Thoracic aorta (tissue), 2 donors: ENCODE measurements at places on chromosomes 16 and 17.

DNA sequence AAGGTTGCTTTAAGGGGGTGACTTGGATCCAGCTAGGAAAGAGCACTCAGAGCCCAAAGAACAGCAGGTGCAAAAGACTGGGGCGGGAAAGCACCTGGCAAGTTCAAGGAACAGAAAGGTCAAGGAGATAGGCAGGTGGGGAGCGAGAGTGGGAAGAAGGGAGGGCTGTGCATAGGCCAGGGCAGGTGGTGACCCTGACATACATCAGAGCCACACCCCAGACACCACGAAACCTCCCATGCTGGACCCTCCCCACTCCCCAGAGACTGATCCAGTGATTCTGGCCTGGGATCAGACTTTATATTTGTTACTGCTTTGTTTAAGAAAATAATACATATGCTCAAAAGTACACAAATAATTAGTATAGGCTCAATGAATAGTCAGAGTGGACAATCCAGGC, 48.5 kb upstream of the RBFOX3 start:
- no peak for DNase-seq

GRCh38 chr17:64113006-64113405, 16.9 kb downstream of the ERN1 start:
- DNase-seq = no peak

- DNase-seq = no peak
Measured at GRCh38 chr16:1963806-1964505, 670 bp downstream of the RPS2 start.

DNA sequence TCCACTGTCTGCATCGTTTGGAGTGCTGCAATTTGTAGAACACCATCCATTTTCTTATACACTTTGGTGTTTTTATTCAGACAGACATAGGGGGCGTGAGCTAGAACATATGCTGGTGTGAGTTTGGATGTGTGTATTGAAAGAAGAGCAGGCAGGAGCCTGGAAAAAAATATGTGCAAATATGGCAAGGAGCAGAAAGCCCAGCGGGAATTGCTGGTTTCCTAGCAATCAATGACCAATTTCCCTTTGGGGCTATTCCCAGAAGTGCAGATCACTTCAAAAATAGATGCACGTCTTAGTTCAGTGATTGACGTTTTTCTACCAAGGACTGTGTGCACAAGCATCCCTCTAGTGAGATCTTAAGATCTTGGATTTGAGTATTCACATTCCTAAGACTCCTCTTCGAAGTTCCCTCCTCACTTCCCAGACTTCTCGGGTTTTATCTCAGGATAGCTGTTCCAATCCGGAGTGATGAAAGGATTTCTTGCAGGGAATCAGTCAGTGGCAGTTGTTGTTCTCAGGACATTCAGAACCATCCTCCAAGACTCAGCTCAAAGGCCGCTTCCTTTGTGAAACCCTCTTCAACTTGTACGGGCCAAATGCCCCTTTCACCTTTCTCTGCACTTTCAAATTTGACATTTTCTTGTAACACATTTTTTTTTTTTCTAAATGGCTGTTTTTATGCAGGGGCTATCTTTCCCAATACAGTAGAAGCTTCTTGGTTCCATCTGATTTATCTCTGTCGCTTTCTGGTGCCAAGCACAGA, 268.7 kb upstream of the ASIC2 start:
- no peak for DNase-seq

DNA sequence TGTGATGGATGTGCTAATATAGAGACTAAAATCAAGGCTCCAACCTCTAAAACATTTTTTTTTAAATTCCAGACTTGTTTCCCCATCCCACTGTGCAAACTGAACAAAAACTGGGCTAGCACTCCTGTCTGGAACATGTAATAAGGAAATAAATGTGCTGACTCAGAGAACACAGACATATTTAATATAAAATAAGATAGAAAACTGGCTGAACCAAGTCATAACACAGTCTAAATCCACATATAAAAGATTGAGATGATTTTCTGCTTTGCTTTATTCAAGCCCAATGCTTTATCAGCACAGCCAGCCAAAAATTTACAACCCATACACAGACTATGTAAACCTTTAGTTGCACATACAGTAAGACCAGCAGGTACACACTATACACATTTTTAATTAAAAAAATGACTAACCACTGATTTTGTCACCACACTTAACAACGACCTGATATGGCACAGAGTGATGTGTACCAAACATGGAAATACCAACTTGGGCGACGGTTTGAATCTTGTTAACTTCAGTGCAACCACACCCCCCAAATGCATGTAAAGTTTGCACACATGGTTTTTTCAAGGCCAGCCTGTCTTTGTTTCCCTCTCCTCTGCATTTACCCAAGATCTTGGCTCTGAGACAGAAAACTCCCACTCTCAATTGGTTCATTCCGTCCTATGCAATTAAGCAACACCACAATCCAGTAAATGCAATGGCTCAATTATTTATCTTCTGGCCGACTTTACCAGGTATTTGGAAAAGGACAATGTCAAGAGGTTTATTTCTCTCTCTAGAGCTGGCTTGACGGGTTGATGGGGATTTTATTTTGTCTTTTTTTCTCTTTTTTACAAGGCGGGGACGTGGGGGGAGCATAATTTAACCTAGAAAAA, 1.2 kb downstream of the STAT3 start:
- DNase-seq = no peak

DNA sequence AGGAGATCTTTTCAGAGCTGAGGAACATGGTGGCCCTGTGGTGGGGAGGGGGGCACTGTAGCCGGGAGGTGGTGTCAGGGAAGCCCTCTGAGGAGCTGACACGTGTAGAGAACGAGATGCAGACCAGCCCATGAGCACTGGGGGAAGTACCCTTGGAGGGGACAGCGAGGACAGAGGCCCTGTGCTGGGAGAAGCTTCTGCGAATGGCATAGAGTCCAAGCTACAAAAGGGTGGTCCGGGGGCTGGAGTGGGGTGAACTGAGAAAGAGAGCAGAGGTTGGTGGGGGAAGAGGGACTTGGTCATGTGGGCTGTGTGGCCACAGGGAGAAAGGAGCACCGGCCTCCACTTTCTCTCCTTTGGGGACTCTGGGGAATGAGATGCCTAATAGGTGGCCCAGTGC, 270.8 kb downstream of the CBLN1 start:
- no peak for DNase-seq

GRCh38 chr16:14579266-14579665, 50.8 kb downstream of the PARN start:
- DNase-seq = no peak

DNA sequence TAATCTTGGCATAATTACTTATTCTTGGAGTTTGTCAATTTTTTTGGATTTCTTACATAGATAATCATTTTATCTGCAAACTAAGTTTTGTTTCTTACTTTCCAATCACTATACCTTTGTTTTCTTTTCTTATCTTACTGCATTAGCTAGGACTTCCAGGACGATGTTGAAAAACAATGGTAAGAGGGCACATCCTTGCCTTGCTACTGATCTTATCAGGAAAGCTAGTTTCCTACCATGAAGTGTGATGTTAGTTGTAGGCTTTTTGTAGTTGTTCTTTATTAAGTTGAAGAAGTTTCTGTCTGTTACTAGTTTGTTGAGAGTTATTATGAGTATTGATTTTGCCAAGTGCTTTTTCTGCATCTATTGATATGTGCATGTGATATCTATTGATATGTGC, 31.0 kb downstream of the CDH13 start:
- no peak for DNase-seq

DNA sequence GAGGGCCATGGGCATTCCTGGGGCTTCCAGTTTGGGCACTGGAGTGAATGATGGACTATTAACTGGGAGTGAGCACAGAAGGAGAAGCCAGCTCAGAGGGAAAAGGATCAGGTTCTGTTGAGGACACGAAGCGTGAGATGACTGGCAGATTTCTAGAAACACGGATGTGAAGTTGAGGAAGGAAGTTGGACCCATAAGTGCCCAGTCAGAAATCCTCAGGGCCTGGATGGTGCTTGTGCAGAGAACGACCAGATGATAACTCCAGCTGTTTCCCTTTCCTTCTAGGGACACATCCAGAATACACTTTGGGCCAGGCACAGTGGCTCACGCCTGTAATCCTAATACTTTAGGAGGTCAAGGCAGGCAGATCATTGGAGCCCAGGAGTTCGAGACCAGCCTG, 23.3 kb upstream of the ANKRD40CL start:
- DNase-seq = no peak

DNA sequence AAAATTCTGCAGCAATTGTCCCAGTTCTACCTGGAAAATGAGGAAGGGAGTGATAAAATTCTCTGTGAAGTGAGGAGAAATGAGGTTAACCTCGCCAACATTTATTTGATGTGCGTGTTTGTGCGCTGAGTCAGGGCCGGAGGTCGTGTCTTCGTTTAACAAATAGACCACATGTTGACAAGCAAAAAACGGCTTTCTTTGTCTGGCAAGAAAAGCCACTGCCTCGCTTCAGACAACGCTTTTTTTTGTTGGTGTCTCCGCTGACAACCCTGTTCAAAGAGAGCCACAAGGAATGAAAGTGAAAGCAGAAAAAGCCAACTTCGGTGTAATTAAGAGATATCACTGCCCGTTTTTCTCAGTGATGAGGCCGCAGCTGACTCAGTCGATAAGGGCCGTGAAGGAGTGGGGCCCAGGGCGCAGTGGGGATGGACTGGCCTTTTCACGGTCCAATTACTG, 510.6 kb downstream of the CDH13 start:
- DNase-seq = no peak
